Central memory CD4-positive, alpha-beta T cell (primary cell): ENCODE measurements at places on chromosomes 16 and 17.

DNA sequence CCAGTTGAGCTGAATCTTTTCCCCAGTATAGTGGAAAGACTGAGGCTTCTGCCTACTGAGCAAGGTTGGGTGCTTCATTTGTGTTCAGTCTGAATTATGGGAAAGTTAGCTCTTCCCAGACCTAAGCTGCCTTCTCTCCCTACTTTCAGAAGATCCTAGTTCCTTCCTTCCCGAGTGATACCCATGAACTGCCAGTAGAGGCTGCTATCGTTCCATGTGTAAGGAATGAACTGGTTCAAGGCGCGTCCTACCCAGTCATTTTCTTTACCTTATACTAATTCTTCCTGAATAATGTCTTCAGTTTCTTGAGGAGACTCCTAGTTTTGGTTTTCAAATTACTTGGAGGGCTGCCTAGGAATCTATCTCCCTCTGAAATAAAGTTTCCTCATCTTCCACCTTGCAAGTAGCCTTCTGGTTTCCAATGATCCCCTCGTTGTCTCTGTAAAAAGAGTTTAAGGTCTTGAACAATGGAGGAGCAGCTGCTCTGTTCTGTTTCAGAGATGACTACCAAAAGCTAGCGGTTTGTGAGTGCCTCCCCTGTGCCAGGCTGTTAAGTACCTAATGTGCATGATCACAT lies 934 bp upstream of the AOC2 start:
- no peak for DNase-seq

GRCh38 chr16:86227801-86228200 lies 282.5 kb upstream of the FOXF1 start:
- DNase-seq: no peak

DNA sequence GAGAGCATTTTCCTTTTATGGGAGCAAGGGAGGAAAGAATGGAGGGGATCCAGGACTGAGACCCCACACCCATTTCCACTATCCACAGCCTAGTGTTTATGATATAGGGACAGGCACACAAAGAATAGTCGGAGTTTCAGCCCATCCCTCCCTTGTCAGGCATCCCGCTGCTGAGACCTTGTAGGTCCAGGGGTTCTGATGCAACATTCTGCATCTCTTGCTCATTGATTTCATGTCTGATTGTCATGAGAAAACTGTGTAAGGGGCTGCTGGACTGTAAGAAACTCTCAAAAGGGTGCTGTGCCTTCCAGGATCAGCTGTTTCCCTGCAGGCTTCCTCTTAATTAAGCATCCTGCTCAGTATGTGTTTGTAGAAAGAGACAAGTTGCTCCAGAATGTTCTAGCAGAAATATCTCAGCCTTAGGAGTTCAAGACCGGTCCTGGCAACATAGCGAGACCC lies 5.3 kb upstream of the POLR3E start:
- no peak for DNase-seq

DNA sequence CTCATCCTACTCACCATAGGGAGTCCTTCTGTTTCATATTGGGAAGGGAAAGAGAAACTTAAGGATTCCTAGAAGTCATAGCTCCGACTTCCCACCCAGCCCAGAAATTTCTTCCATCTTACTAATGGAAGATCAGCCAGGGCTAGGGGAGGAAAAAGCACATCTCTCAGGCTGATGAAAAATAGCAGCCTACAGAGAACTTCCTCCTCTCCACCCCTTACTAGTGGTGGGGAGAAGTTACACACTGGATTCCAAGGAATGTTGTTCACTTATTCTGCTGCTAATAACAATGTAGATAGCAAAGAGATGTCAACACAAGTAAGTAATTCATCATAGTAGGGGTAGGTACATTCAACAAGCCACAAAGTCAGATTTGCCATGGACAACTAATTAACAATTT lies 94.4 kb downstream of the SPACA3 start:
- no peak for DNase-seq

DNA sequence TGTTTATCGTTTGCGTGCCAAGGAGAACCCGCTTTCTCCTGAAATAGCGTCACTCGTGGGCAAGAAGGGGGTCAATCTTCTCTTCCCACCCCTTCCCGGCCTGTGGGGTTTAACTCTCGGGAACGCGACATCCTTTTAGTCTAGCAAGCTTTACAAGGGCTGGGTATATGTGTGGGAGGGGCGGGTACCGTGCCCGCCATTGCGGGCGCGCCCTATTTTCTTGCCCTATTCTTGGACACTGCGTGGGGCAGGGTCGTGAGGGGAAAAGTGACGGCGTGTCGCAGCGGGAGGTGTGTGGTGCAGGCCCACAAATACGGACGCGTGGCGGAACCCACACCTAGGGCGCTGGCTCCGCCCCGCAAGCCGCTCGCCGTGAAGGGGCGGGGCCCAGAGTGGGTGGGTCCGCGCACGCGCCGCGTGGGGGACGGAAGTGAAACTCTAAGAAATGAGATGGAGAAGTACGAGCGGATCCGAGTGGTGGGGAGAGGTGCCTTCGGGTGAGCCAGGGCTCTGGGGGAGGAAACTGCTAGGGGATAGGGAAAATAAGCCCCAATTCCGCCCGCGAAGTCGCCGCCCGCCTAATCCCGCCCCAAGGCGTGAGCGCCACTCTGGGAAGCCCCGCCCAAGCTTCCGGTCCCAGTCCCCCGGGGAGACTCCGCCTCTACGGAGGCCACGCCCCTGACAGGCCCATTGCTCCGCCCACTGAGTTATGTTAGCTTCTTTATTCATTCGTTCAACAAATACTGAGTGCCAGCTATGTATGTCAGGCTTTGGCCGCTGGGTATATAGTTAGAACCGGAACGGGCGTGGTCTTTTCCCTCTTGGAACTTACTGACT lies at the start of gene NEK8:
Gene NEK8, plus strand, starts transcription at position 425 of the 837 bp plus-strand sequence. Its CDS starts 26 bp downstream, at position 451.
- DNase-seq: peak; percentile 96

- DNase-seq: no peak
Observed at GRCh38 chr16:66798161-66798560, 3.2 kb downstream of the TERB1 start.

DNA sequence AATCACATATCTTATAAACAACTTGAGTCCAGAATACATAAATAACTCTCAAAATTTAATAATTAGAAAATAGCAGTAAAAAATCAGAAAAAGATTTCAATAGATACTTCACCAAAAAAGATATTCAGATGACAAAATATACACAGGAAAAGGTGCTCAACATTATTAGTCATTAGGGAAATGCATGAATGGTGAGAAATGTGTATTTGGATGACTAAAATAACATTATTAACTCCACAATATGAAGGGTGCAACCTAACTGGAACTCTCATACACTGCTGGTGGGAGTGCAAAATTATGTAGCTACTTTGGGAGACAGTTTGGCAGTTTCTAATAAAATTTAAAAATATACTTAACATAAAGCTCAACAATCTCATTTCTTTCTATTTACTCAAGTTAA lies 262.3 kb upstream of the AXIN2 start:
- DNase-seq: no peak

- DNase-seq: no peak
Observed at GRCh38 chr16:13324851-13325250, 423.5 kb downstream of the SHISA9 start.

GRCh38 chr17:63722403-63722802 lies 19.2 kb downstream of the STRADA start:
- no peak for DNase-seq

GRCh38 chr17:80327518-80327917 lies 66.9 kb downstream of the RNF213 start:
- DNase-seq: no peak

GRCh38 chr17:4272213-4272971 lies 8.6 kb upstream of the ANKFY1 start:
- DNase-seq: no peak

DNA sequence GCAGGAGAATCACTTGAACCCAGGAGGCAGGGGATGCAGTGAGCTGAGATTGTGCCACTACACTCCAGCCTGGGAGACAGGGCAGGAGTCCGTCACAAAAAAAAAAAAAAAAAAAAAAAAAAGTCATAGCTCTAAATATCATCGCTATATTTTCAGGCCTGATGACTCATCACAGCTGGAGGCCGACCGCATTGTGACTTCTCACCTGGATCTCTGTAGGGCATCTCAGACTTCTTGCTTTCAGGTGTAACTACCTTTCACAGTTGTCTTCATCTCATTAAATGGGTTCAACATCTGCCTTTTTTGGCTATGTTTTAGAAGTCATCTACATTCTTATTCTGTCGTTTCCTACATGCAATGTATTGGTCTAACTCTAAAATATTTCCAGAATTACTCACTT lies 353.1 kb upstream of the MON1B start:
- no peak for DNase-seq

DNA sequence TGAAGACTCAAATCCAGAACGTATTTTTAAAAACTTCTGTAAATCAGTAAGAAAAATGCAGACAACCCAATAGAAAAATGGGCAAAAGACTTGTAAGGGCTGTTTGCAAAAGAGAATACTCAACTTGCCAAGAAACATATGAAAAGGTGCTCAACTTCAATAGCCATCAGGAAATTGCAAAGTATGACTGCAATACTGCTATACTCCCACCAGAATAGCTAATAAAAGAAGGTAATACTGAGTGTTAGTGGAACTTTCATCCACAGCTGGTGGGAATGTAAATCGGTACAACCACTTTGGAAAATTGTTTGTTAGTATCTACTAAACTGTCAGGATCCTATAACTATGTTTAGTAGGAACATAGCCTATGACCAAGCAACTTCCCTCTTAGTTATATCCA lies 48.1 kb downstream of the TBX4 start:
- no peak for DNase-seq

DNA sequence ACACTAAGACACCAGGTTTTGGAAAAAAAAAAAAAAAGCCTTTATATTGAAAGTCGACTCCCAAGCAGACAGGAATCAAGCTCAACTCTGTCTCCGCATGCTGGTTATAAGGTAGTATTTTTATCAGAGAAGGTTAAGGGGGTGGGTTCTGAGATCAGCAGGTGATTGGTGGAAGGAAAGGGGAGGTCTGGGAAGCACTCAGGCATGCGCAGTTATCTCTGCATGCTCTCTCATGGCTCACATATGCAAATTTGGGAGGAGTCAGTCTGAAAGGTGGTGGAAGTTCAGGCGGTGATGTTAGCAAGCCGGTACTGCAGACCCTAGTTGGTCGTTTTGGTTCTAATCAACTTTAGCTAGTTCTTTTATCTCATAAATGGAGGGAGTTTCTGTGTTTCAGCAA lies 357.6 kb upstream of the C16orf82 start:
- DNase-seq: no peak

GRCh38 chr16:252366-253337 lies 18.0 kb downstream of the FAM234A start:
- DNase-seq: peak; percentile 20

DNA sequence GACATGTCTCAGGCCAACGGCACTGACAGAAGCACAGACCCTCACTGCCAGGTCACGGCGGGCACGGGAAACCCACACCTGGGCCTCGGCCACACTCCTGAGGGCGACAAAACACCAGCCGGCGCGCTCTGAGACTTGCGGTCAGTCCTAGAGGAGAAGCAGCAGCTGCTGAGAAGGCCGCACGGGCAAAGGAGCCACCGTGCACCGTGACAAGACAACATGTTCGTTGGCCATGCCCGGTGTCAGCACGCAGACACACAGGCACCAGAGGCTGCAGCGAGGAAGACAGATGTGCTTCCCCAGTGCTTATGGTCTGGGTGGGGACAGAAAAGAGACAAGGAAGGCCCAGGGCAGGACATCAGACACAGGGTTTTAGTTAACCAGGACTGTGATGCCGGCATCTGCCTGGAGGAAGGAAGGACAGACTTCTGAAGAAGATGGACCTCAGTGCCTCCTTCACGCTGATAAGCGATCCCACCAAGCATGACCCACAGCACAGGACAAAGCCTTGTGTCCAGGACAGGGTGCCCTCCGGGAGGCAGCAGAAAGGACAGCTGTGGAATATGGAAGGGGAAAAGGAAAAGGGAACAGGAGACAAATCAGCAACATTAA lies 84.0 kb downstream of the ANKRD11 start:
- DNase-seq: no peak

- DNase-seq: no peak
Observed at GRCh38 chr16:89489898-89490438, 393 bp downstream of the ANKRD11 start.

DNA sequence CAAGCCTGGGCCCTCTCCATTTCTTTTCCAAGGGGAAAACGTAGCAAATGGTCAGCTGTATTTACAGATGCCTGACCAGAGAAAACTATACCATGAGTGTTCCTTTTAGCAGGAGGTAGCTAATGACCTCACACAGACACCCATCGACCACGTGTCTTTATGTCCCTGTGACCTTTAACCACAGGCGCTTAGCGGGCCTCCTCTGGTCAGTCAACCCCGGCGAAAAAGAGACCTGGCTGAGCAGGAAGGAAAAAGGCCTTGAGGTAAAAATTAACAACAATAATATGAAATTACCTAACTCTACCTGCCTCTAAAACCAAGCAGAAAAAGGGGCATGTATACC lies 9.1 kb downstream of the NUDT16L1 start:
- no peak for DNase-seq

- DNase-seq: no peak
Observed at GRCh38 chr17:74951065-74951464, 15.4 kb downstream of the OTOP3 start.

GRCh38 chr17:3962217-3962964 lies 1.8 kb downstream of the ATP2A3 start:
- DNase-seq: no peak

DNA sequence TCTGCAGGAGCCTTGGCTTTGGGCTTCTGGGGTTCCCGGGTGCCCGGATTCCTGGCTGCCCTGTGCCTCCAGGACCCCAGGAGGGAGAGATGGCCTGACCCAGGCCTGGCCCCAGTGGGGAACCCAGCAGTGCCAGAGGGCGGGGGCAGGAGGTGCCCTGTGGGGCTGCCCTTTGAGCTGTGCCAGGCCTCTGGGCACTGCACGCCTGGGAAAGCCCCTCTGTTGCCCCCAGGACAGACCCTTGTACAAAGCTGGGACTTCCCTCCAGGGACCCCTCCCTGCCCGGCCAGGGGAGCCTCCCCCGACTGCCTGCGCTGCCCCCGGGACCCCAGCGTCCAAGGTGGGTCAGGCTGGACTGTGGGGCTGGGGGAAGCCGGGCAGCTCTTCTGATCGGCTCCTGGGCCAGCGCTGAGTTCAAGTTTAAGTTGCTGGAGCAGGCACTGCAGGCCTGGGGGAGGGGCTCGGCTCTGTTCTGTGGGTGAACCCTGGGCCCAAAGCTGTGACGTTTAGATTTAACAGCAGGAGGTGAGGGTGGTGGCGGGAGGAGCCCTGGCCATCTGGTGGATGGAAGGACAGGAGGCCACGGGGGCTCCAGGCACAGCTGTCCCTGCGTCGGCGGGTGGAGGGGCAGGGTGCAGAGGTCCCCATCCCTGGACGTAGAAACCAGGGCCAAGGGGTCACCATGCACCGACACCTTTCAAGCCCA lies 27.6 kb upstream of the C1QTNF8 start:
- DNase-seq: no peak

DNA sequence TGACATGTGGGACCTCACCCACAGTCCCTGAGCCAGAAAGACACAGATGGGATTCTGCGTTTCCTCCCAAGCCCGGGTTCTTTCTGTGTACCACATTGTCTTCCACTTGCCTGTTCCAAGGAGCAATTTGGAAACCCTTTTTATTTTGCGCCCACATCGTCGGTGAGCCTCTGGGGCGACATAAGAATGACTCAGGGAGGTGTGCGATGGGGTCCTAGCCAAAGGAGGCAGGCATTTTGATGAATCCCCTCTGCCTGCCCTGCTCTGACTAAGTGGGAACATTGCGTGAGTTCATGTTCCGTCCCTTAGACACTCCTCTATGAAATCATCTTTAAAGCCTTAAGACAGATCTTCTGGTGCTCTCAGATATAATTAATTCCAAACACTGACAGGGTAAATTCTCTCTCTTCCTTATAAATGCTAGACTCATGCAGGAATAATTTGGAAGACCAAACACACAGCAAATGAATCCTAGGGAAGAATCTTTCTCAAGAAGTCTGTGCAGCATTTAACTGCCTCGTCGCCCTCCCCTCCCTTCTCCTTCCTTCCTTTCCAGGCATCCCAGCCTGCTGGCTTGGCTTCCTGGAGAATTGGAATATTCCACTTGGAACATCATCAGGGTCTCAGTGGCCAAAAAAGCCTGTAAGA lies 52.7 kb upstream of the FOXF1 start:
- no peak for DNase-seq
